Activated naive CD4-positive, alpha-beta T cell treated with anti-CD3 and anti-CD28 coated beads, Interleukin-2, amount 10 ng/mL, durations not matched to agents 5 hours and 36 hours (primary cell): ENCODE measurements at places on chromosomes 3 and 15. TPM values are rescaled to one million over a fixed set of nuclear protein-coding genes. Genes with fewer than 3 reads are reported as not detected.

TNFAIP8L3 gene
- total RNA-seq, result 0.17 TPM

TEX9 gene
- total RNA-seq, result 0.41 TPM

CCDC54 gene
- not detected for total RNA-seq

MUC4 gene
- total RNA-seq, result 0.17 TPM

GRK7 gene
- not detected for total RNA-seq

SLC51B gene
- total RNA-seq, result not detected

OR5H15 gene
- total RNA-seq, result not detected

SPATA12 gene
- total RNA-seq, result not detected

SLCO2A1 gene
- not detected for total RNA-seq

SLC6A20 gene
- not detected for total RNA-seq

BNC1 gene
- not detected for total RNA-seq

CCR8 gene
- total RNA-seq, result 0.76 TPM

DPPA2 gene
- not detected for total RNA-seq

EFCAB12 gene
- 0.68 TPM for total RNA-seq

PLA2G4B gene
- 15.9 TPM for total RNA-seq

CLDN16 gene
- total RNA-seq, result not detected
